ENCODE measurements at places on chromosomes 11 and 22.

- DNase-seq, result peak; percentile 47
Measured at GRCh38 chr22:43014316-43014868, 557 bp downstream of the PACSIN2 start.

DNA sequence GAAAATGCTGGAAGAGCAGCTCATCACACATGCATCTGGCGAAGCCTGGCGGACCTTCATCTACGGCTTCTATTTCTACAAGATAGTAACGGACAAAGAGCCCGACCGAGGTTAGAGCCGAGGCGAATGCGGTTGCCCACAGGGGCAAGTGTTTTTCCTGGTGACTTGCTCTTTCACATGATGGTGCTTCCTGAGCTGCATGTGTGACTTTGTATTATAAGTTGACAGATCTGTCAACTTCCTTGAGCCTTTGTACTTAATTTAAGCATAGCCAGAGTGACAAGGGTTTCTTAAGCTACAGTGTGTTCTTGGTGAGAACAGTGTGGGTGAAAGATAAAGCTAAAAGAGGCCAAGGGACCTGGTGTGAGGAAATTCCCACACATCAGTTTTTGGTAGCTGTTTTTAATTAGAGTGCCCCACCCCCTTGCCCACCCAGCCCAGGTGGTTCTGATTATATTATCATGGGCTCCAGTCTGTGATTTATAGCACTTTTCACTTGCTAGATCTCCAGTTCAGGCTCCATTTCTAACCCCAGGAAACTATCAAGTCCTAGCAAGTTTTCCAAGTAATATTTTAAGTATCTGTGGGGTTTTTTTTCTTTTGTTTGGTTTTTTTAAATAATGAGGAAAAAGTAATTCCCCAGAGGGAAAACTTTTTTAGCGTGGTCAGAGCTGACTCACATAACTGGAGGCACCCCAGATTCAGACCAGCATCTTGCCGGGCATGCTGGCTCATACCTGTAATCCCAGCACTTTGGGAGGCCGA, 68.0 kb upstream of the YWHAH start:
- DNase-seq, result peak; percentile 24

DNA sequence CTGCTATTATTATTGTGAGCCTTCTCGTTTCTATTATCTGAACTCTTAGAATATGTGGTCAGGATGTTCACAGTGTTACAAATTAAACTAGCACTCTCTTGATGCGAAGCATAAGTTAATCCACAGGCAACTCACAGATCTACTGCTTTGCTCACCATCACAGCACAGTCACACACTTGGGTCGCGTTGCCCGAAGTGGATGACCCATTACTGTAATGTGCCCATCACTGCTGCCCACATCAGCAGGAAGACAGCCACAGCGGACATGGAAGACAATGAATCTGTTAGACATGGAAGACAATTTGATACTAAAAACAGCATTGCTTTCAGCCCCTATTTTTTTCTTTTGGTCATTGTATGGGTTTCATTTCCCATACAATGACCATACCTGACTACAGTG, 216.4 kb upstream of the B3GAT1 start:
- no peak for DNase-seq

DNA sequence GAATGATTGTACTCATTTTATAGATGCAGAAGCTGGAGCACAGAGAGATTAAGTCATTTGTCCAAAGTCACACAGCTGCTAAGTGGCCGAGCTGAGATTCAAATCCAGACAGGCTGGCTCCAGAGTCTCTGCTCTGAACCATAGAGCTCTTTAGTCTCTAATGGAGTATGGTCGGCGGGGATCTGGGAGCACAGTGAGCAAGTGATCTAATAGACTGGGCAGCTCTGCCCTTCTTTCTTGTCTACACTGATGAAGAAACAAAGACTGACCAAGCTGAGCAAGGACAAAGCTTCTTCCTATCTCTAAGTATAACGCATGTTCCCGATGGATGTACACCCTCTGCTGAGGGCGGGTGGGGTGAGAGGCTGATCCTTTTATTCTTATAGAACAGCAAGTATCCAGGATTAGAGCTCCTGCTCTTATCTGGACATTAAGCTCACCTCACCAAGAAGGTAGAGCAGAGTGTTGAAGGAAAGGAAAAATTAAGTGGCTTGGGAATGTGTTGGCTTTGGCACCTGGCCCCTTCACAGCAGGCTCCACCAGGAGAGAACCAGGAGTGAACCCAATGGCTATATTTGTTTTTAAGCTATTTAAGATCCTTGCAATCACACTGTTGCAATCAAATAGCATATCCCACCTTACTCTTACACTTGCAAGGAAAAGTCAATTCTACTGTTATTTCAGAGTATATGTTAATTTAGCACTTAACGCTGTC, 68.7 kb downstream of the ETS1 start:
- DNase-seq, result no peak

GRCh38 chr11:34840736-34841386, 75.3 kb downstream of the APIP start:
- peak; percentile 88 for DNase-seq

DNA sequence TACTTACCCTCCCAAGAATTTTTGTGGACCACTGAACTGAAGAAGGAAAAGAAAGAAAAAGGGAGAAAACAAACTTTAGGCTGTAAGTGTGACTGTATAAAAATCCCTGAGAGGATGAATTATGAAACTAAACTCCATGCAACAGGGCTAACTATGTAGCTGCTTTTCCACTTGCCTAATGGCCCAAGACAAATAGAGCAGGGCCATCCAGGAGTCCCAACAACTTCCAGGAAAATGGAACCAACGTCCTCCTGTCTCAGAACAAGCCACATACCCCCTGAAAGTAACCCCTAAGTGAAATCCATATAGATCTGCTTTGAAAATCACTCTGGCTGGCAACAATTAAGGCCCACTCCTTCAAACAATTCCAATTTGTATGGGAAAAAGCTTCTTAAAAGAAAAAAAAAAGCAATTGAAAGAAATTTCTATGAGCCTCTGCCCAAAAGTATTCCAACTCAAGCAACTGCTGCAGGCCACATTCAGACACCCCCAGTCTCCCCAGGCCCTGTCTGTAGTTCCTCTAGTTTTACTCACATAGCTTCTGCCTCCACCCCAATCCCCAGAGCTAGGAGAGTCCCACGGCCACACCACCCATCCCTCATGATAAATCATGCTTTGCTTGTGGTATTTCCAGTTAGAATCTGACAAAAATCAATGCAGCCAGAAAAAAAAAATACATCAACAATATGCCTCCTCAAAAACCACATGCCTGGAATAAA, 12.7 kb downstream of the RBFOX2 start:
- DNase-seq, result no peak

GRCh38 chr11:111735262-111736116, 30.7 kb downstream of the PPP2R1B start:
- peak; percentile 74 for DNase-seq

GRCh38 chr11:2529173-2529572, 84.4 kb downstream of the KCNQ1 start:
- no peak for DNase-seq

DNA sequence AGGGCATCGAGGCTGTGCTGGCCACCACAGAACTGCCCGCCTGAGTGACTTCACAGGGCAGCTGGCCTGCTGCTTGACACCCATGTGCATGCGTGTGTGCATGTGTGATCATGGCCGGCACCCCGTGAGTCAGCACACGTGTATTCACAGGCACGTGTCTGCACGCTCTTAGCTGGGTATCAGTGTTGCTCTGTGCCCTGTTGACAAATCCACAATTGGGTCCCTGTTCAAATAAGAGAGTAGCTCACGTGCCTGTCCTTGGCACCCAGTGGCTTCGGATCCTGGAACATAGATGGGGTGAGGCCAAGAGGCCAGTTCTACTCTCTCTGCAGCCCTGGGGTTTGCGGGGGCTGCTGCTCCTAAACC, 14.0 kb downstream of the B3GAT1 start:
- no peak for DNase-seq

- DNase-seq, result no peak
Measured at GRCh38 chr11:79439410-79439885, 1.4 kb downstream of the TENM4 start.

DNA sequence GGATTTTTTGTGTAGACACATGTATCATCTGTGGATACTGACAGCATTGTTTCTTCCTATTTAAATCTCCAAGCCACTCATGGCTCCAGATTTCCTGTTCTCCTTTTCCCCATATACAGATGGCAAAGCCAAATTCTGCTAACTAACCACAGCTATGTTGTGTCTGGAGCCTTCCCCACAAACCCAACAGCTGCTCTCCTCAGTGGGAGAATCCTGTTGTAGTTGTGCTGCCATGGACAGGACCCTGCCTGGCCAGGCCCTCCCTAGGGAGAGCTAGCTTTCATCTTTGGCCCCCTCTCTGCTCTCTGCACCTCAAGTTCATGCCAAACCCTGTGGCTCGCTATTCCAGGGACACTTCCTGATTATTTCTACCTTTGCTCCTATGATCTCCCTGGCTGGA, 106.4 kb upstream of the CCDC90B start:
- DNase-seq, result no peak

- no peak for DNase-seq
Measured at GRCh38 chr11:96329419-96329818, 13.6 kb downstream of the MAML2 start.

- no peak for DNase-seq
Measured at GRCh38 chr11:126419801-126420697, 64.6 kb downstream of the ST3GAL4 start.

GRCh38 chr11:89613911-89614310, 96.2 kb upstream of the TRIM77 start:
- DNase-seq, result no peak

- DNase-seq, result no peak
Measured at GRCh38 chr22:23401910-23402274, 178.2 kb downstream of the IGLL1 start.

DNA sequence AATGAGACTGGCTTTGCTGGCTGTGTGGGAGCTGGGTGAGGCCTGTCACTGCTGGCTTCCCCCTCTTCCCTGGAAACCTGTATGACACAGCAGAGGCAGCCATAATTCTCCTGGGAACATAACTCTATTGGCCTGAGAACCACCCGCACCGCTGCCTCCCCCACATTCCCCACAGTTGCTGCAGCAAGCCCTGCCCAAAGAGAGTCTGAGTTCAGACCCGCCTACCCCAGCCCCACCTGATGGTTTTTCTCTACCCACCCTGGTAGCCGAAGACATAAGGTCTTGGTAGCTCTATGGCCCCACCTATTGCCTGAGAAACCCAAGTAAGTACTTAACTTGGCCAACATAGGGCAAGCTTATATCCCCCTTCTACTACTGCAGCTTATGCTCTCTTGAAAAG, 174.8 kb downstream of the C11orf91 start:
- no peak for DNase-seq

DNA sequence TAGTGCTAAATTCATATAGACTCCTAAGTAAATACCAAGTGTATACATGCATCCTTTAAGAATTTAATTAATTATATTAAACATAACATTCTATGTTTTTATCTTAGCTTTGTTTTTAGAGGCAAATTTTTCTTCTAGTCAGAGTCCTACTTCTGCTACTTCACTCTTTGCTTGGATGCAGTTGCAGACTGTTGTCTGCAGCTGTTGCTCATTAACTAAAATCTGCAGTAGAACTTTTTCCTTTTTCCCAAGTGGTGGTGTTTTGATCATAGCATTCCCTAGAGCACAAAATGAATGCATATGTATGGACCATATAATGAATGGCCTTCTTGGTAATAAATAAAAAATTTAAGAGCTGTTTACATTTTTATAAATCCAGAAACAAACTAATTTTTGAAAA, 198.3 kb downstream of the CASP12 start:
- no peak for DNase-seq

GRCh38 chr11:127492029-127492428, 491.5 kb upstream of the KIRREL3 start:
- peak; percentile 11 for DNase-seq

GRCh38 chr11:38481391-38481790, 1883.4 kb upstream of the RAG2 start:
- no peak for DNase-seq

DNA sequence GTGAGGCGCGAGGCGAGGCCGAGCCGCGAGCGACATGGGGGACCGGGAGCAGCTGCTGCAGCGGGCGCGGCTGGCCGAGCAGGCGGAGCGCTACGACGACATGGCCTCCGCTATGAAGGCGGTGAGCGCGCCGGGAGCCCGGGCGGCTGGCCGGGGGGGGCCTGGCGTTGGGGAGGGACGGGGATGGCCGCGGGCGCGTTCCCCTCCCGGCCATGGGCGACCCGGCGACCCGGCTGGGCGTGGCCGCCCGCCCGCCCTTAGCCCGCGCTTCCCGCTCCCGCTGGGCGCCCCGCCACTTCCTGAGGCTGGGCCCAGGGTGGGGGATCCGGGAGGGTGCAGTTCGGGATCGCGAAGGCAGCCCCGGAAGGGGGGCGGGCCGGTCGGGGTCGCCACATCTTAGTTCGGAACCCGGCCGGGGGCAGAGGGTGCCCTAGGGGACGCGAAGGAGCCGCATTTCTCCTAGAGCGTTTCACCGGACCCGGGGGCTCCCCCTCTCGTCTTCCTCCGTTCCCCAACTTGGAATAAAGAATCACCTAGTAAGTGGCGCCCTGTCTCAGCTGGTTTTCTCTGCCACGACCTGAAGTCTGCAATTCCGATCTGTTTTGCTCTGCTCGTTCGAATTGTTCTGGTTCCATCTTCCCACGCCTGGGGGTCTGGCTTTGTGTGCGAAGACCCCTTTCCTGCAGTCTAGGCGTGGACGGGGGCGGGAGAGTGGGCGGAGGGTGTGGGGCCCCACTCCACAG, 536 bp downstream of the YWHAH start:
- DNase-seq, result no peak

DNA sequence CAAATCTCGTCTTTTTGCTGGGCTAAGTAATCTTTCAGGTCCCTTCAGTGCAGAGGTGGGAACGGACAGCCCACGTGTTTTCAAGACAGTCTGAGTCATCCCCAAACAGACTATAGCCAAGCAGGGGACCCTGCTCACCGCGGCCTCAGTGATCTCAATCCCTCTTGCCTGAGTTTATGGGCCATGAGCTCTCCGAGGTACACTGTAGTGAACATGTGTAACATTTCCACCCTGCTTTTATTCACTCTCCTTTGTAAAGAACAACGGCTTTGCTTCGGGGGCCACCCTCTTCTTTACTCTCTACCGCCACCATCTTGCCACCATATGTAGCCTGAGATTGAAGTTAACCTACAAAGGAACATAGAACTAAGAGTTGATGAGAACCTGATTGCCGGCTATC, 11.5 kb upstream of the KCTD14 start:
- DNase-seq, result no peak

GRCh38 chr11:10777393-10777793, 26.3 kb downstream of the CTR9 start:
- no peak for DNase-seq

- DNase-seq, result no peak
Measured at GRCh38 chr11:36399745-36400144, 103.7 kb downstream of the PRR5L start.

- DNase-seq, result no peak
Measured at GRCh38 chr11:60918251-60918938, 4.4 kb downstream of the TMEM109 start.

DNA sequence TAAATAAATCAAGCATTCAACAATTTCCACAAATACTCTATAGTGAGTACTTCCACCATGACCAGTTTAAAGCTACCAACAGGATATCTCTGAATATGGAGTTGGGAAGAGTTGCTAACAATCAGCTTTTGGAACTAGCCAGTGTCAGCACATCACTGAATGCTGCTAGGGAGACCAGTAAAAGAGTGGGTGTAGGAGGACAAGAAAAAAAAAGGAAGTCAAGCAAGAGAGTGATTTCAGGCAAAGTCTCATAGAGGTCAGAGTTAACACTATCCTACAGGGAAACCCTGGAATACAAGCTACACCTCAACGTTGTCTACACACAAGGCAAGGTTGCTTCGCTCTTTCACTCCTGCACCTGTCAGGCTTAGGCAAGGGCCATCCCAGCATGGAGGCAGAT, 24.2 kb downstream of the EIF3F start:
- no peak for DNase-seq

- peak; percentile 83 for DNase-seq
Measured at GRCh38 chr11:121194731-121195596, 93.9 kb downstream of the TECTA start.

- no peak for DNase-seq
Measured at GRCh38 chr11:38411149-38411548, 1813.1 kb upstream of the RAG2 start.
